ENCODE measurements at places on chromosomes 4 and X.

DNA sequence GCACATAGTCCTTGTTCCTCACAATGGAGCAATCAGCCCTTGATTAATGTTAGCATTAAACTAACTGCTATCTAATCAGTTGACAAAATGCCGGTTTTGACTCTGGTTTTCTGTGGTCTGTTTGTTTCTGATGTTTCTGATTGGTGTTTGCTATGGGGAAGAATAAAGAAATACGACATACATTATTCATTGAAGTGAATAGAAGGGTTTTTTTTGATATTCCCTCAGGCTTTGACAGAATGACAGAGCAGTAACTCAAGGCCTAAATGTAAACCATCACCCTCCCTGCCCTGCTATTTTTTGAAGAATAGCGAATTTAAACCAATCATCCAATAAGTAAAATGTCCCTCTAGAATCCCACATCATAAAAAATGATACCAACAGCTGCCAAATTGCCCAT is 65.5 kb upstream of the HS3ST1 start:
- no peak for DNase-seq

DNA sequence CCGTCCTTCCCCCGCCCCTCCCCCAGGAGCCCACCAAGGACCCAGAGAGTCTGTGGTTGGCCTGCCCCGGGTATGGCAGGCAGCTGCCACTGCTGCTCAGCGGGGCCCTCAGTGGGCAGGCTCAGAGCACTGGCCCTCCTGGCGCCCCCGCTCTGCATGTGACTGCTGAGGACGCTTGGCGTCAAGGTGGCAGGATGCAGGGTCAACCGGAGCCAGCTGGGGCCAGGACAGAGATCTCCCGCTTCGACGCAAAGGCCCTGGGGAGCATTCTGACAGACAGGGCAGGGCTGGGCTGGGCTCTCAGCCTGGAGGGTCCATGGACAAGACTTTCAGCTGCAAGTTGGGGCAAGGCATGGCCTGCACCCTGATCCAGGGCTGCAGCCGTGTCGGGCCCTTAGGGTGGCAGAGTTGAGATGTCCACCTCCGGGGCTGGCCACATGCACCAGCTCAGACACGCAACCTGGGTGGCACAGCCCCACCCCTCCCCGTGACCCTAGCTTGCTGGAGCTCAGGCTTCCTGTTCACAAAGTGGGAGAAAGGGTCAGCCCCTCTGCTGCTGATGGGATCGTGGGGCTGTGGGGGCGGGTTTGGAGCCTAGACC is 30.3 kb downstream of the LRPAP1 start:
- DNase-seq, result no peak

DNA sequence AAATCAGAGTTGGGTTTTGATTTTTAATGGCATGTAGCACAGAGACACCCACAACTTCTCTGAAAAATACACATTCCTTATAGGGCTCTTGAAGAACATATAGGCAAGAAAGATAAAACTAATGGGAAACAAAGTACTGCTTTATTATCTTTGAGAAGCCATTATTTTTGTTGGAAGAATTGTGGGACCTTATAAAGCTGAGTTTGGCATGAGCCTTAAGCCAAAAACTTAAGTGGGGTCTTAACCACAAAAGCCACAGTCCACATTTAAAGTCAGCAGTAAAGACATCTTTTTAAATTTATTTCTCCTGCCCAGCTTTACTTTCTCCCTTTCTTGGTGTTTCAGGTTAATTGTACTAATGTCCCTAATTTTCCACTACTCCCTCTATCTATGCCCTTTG is 1297.3 kb downstream of the C4orf33 start:
- DNase-seq, result no peak

DNA sequence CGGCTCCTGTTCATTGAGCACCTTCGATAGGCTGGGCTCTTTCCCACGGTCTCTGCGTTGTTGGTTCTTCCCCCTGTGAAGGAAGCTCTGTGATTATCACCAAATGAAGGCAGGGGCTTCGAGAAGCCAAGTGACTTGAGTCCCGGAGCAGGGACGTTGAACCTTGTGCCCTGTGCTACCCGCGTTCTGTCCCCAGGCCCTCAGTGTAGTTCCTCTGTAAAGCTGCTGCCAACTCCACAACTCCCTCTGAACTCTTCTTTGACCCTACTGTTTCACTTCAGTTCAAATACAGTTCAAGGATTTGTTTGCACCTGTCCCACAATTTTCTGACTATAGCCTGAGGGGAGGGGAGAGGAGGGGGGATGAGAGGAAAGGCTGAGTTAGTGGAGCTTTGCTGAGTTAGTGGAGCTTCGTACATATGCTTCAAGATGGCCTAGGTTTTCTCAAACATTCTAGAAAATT is 635 bp upstream of the PHF8 start:
- no peak for DNase-seq

DNA sequence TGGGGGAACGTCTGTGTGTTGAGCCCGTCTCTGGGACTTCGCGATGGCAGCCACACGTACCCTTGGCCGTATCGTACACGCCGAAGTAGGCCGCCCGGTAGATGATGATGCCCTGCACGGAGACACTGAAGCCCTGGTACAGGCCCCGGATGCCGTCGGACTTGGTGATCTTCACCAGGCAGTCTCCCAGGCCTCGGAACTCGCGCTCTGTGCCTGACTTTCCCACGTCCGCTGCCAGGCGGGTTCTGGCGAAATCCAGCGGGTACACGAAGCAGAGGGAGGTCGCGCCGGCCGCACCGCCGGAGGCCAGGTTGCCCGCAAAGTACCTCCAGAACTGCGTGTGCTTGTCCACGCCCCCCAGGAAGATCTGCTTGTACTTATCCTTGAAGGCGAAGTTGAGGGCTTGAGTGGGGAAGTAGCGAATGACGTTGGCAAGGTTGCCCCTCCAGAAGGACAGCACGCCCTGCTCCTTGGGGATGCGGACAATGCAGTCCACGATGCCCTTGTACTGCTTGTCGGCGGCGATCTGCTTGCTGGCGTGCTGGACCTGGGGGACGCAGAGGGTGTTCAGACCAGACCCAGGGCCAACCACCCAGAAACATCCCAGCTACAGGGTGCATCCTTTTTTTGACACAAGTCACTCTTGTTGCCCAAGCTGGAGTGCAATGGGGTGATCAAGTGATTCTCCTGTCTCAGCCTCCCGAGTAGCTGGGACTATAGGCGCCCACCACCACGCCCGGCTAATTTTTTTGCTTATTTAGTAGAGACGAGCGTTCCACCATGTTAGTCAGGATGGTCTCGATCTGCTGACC is 2.5 kb downstream of the SLC25A6 start:
- no peak for DNase-seq

DNA sequence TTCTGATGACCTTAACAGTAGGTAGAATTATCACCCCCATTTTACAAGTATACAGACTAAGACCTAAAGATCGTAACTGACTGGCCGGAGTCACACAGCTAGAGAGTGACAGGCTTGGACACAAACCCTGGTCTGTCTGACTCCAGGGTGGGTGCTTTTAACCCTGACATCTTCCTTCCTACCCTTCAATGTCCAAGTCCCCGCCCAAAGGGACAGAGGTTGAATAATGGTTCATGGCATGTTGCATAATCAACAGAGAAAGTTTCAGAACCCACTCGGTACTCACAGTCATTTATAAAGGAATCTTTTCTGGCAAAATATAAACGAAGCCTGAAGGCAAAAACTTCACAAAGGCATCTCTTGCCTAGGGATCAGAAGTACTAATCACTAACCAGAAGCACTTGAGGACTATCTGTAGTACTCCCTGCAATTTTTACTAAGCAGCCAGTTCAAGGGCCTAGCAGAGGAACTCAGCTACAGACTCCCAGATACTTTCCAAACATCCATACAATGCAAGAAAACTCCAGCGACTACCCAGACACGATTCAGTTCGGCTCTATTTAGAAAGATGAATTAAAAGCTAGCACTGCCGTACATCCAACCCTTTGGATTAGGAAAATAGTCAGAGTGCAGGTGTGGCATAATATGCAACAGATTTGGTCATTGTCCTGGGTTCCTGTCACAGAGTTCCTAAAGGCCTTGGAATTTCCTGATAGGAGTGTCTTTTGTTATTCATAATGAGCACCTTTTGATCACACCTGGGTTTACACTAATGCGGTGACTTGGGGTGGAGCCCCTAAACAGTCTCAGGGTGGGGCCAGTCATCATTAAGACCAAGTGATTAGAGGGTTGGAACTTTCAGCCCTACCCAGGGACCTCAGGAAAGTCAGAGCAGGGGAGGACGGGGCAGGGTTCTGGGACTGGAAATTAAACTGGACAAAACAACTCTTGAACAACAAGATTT is 44.0 kb downstream of the RELL1 start:
- no peak for DNase-seq

GRCh38 chr4:19187691-19188090 is 1064.0 kb upstream of the SLIT2 start:
- no peak for DNase-seq

- no peak for DNase-seq
Measured at GRCh38 chr4:169215656-169216055, 55.1 kb downstream of the SH3RF1 start.

DNA sequence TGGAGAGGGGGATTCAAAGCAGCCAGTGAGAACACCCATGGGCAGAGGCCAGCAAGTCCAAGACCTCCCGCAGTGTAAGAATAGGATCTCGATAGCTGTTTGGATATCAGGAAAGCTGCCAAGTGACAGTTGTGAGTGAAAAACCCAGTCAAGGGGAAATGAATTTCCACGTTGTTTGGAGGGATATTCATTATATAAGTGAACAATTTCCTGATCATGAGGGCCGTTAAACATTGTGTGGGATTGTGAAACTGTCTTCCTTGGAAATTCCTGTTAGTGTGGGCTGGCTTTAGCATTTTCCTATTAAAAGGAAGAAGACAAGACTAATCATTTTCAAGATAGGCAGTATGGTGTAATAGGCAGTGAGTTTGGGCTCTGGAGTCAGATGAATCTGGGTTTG is 15.0 kb downstream of the CLDN2 start:
- no peak for DNase-seq

DNA sequence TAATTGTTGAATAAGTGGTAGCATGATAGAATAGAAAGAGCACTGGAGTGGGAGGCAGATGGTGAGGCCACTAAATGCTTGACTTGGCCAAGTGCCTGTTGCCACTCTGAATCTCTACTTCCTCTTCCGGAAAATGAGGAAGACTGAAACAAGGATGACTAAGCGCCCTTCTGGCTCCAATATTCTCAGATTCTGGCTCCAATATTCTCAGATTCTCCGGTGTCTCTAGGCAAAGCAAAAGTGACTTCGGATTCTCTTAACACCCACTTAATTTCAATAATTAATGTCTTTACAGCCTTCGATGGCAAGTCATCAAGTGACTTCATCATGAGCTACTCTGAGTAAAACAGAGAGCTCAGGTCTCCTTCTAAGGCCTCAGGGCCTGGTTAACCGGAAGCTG is 402.2 kb upstream of the FGF13 start:
- no peak for DNase-seq

DNA sequence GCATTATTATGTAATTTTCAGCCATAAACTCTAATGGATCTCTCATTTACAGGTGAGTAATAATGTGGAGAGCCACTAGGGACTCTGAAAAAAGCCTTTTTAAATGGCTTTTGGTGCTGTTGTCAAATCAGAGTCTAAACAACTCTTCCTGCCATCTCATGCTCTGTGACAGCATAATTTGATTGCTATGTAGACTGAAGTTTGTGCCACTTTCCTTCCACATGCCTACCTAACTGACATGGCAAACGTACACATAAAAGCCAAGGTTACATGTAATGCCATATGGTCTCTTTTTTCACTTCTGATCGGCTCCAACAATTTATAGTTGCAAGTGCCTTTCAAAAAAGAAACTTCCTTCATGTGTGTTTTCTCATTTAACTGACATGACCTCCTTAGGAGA is 94.3 kb downstream of the SH2D1A start:
- DNase-seq, result no peak

GRCh38 chrX:41619221-41619620 is 69.6 kb upstream of the GPR34 start:
- no peak for DNase-seq

DNA sequence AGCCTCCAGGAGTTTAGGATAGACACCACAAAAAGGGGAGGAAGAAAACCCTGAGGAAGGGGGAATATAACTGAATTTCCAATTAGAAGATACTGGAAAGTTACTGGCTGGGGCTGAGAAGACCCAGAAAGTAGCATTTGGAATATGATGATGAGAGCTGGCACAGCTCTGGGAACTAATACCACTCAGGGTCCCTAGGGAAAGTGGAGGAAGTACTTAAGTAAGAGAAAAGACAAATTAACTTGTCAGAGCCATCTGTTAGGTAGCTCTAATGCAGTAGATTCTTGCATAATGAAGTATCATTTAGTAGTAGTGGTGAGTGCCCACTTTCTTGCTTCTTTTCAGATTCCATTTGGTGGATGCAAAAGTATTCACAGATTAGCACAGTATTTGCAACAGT is 90.8 kb upstream of the TSPAN5 start:
- DNase-seq, result no peak

DNA sequence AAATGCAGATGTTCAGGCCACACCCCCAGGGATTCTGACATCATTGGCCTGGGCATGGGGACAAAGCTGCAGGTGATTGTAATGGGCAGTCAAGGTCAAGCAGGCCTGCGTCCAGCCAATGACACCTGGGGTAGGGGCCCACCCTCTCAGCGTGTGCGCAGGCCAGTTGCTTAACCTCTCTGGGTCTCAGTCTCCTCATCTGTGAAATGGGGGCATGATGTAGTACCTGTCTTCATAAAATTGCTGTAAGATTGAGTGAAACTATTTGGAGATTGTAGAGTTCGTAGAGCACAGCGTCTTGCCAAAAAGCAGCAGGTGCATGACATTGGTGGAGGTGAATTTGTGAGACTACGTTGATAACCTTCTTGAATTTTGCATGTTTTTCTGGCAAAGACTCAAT is 21.2 kb downstream of the RS1 start:
- no peak for DNase-seq

- no peak for DNase-seq
Measured at GRCh38 chr4:69064391-69064790, 31.9 kb upstream of the UGT2B7 start.

DNA sequence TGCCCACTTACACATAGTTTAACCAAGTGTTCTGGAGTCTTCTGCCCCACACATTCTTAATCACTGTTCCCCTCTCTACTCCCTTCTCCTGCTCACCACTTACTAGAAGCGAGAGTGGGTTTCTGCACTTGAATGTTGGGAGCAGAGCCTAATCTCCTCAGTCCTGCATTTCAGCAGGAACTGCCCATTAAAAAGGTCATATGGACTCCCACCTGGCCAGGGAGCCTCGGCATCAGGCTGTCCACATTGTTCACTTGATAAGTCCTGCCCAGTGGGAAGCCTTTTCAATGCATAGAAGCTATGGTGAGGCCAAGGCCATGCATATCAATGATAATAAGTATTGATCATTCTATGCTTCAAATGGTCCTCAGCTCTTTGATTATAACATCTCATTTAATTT is 144.3 kb downstream of the LDB2 start:
- DNase-seq, result no peak

DNA sequence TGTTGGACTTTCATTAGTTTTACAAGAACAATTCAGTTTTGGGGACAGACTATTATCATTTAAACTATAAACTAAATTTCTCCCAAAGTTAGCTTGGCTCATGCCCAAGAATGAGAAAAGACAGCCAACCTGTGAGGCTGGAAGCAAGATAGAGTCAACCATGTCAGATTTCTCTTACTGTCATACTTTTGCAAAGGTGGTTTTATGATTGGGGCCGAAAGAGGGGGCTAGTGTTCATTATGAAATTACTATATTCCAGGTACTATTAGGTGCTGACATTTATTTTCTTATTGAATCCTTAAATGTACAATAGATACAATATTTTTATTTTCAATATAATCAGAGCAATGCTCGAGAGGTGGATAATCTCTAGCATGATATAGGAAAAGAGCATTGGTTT is 30.6 kb downstream of the HERC6 start:
- no peak for DNase-seq

Data from iPS DF 6.9 (cell line).